ENCODE measurements at places on chromosomes 3 and 15.

GRCh38 chr3:108804966-108805365 lies 17.6 kb upstream of the TRAT1 start:
- no peak for DNase-seq

GRCh38 chr3:48155122-48155521 lies 33.1 kb downstream of the CDC25A start:
- DNase-seq: no peak

GRCh38 chr15:41727143-41727542 lies 47.1 kb upstream of the MAPKBP1 start:
- no peak for DNase-seq

DNA sequence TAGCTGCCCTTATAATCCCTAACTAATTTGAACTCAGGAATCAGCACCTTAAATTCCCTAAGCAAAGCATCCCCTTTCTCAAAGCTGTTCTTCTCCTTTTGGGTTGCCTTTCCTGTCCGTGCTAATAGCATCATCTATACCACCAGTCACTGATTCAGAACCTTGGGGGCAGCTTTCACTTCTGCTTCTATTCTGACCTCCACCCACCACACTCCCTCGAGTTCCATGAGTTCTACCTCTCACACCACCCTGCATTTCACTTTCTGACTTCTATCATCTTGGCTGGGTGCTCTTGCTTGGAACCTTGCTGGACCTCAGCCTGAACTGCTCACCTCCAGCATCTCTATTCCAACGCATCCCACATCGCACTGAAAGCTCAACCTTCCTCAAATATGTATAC lies 55.4 kb upstream of the KCNMB2 start:
- no peak for DNase-seq

DNA sequence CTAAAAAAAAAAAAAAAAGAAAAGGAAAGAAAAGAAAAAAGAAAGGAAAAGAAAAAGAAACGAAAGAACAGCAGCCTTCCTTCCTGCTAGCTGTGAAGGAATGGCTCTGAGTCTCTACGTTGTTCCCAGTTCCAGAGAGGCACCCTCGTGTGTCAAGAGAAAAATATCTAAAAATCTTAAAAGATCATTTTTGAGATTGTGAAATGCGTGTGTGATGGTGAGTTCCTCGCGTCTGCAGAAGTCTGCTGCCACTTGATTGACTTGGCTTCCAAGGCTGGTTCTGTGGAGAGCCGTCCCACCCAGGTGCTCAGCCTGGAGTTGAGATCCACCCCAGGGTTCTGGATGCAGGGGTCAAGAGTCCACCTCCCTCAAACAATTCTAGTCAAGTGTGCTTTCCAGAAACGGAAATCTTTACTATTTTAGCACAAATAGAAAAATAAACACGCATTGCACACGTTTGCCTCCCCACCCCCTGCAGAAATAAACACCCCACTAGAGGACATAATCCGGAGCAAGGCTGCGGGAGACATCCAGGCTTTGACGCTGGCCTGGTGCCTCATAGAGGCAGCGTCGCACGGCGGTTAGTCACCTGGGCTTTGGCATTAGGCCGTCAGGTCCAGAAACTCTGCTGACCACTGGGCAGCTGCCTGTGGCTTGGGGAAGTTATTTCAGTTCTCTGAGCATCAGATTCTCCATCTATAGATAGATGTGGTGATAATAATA lies 265.4 kb downstream of the FAM43A start:
- no peak for DNase-seq

DNA sequence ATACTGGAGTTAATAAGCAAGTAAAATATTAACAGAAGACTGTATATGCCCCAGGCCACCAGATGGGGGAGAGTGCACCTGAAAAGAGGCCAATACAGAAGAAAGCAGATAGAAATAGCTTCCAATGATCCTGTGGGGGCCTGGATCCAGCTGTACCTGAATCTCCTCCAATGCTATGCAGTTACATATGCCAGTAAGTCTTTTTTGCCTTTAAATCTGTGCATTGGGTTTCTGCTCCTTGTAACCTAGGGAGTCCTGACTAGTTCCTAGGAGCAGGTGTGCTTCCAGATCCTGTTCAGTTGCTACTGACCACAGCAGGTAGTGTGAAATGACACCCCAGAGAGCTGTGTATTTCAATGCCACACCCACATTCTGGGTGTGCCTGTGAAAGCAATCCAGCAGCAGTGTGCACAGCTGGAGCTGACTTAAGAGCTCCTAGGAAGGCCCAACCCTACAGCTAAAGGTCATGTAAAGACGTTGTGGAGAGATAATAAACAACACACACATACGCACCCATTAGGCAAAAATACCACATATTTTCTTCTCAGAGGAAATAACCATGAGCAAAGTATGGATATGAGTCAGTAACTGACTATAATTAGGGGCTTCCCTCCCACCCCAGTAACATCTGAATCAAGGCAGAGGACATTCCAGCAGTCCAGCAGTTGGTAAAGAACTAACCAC lies 62.2 kb upstream of the AKAP13 start:
- DNase-seq: no peak

DNA sequence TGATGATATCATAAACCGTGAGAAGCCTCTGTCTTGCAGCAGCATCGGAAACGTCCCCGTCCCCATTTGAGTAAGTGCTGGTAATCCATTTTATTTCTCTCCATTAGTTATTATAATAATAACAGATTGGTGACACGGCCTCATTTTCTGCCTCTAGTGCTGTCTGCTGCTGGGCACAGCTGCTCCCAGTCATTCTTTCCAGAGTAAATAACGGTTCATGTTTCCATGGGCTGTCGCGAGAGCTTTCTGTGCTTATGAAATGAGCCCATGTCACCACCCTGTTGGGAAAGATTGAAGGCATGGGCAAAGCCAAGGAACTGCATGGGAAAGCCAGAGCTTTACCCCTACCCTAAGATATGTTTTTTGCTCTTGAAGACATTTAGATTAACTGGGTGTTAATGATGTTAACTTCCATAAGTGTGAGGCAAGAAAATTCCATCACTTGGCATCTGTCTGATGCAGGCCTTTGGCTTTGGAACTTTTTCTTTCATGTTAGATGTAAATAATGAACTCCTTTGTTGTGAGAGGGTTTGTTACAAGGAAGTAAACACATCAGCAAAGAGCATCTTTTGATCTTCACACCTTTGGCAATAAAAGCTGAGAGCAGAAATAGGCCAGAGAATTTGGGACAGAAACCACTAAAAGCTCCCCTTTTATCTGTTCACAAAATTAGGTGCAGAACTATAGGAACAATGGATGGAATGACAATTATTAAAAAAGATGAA lies 141.8 kb downstream of the FILIP1L start:
- DNase-seq: no peak

DNA sequence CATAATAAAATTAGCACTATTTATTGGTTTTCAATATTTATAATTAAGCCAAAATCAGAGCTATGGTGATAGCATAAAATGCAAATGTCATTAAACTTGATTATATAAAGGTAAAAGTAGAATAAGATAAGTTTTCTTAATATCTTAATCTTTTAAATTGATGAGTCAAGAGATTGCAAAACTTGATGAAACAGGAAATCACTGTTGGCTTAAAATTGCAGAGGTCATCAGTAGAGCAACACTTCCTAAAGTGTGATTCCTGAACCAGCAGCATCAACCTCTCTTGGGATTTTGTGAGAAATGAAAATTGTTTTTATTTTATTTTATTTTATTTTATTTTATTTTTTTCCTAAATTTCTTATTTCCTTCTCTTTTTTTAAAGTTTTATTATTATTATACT lies 226.4 kb upstream of the CTDSPL start:
- DNase-seq: no peak

- no peak for DNase-seq
Measured at GRCh38 chr15:29066838-29067237, 181.1 kb downstream of the APBA2 start.

- DNase-seq: no peak
Measured at GRCh38 chr3:2771741-2772140, 338.4 kb downstream of the IL5RA start.

GRCh38 chr15:91885714-91886270 lies 32.3 kb downstream of the SLCO3A1 start:
- DNase-seq: no peak

DNA sequence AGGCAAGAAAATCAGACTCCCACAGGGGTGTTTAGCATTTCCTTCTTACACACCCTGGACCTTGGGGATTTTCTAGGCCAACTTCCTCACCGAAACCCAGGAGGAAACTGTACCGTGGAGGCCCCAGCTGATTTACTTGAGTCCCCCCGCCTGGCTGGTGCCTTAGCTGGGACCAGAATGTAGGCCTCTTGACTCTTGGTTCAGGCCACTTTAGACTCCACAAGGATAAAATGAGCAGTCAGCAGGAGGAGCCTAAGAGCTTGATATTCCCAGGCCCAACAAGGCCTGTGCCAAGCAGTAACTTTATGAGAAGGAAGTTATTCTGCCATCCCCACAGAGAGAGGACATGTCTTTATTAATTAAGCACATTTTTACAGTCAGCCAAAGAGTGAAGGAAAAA lies 4.6 kb upstream of the APBA2 start:
- no peak for DNase-seq

- peak; percentile 43 for DNase-seq
Measured at GRCh38 chr3:48301800-48302166, 31.7 kb downstream of the SPINK8 start.

DNA sequence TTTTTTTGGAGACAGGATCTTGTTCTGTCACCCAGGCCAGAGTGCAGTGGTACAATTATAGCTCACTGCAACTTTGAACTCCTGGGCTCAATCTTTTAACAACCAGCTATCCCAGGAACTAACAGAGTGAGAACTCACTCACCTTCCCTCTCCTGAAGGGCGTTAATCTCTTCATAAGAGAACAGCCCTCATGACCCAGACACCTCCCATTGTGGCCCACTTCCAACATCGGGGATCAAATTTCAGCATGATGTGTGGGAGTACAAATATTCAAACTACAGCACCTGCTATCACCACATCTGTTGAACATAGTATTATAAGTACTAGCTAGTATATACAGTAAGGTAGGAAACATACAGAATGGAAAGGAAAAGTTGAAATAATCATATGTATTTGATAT lies 132.5 kb downstream of the DOCK3 start:
- no peak for DNase-seq

DNA sequence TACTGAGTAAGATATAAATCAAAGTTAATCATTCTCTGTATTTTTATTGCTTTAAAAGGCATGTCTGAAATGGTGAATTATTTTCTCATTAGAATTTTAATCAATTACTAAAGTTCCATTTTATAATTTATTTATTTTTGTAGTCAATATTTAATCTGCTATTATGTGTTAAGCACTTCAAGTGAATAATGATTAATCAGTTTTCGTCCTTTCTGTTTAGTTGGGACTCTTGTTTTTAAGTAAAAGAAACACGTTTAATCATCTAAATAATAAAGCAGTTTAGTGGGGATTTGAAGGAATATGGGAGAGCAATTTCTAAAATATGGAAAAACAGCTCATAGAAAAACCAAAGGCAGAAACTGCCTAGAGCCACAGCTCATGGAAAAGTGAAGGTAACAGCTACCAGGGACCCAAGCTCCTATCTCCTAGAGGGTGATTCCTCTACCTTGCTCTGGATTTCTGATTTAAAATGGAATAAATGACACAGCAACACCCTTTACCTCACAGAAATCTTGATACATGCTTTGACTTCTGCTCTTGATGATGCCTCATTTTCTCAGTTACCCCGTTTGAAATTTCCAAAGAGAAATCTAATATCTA lies 28.0 kb upstream of the SUCNR1 start:
- DNase-seq: no peak

GRCh38 chr15:25797511-25797935 lies 65.6 kb downstream of the ATP10A start:
- peak; percentile 50 for DNase-seq

DNA sequence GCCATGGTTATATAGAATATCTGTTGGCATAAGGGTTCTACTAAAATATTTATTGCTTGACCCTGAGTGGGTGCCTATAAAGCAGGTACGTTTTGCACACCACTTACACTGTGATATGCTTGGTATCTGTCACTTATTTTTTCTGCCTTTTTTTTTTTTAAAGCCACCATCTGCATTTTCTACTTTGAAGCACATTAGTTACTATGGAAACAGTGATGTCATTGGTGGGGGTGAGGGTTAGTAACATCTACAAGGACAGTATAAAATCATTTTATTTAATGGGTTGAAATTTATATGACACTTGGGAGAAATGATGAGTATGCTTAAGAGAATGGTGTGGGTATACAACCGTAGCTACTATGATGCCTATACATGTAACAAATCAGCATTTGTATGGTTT lies 25.6 kb downstream of the SLCO3A1 start:
- no peak for DNase-seq

DNA sequence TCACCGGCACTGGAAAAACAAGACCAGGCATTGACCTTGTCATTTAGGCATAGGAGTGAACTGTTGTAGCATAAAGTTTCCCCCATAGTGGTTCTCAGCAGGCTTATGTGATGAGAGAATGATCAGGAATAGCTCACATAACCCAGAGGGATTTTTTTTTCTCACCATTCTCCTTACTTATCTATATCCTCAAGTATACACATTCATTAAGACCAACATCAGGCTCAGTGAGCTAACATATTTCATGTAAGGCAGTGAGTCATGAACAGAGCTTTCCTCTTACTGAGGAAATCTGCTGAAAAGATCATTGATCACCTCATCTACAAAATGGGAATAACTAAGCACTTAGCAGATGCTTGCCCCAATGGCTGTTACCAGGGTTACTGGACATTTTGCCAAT lies 396.6 kb upstream of the TMCO5A start:
- no peak for DNase-seq

DNA sequence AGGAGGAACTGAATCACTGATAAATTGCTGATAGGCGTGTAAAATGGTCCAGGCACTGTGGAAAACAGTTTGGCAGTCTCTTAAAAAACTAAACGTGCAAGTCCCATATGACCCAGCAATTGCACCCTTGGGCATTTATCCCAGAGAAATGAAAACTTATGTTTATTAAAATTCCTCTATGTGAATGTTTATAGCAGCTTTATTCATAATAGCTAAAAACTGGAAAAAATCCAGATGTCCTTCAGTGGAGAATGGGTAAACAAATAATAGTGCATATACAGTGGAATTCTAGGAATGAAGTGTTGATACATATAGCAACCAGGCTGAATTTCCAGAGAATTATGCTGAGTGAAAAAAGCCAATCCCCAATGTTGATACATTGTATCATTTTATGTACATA lies 482.2 kb upstream of the PDZRN3 start:
- DNase-seq: no peak

DNA sequence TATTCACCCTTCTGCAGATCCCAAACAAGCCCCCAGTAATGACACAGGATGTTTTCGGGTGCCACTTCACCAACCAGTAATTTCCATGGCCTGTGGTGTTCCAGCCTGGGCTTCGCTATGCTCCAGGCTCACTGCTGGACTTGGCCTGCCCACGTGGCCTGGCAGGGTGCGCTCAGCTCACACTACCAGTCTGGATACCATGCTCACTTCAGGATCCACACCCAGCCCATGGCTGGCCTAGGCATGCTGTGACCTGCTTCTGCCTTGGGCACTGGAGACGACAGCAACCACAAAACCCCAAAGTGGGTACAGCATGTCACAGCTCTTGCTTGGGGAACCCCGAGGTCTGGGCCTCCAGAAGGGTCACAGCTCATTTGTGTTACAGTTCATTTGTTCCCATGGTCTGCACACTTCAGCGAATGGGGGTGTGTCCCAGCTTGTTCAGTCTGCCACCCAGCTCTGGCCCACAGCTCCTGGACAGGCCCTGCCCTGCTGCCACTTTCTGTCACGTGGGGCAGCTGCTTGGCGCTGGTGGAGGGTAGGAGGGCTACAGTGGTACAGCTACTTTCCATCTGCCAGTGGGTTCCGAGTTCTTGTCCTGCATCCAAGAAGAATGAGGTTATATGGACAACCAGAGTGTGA lies 650.8 kb downstream of the MCTP2 start:
- DNase-seq: no peak

Data from D341Med (cell line).